ENCODE measurements at places on chromosomes 3 and 15. TPM values are rescaled to one million over a fixed set of nuclear protein-coding genes. Genes with fewer than 3 reads are reported as not detected.

The LRRC31 gene
- 0.98 TPM for total RNA-seq

The SLC12A1 gene
- not detected for total RNA-seq

- no peak for DNase-seq
These were observed 19.0 kb upstream of the PARP14 start for GRCh38 chr3:122661633-122662032.

GRCh38 chr3:188003188-188004171 is 150.5 kb upstream of the LPP start:
- peak; percentile 60 for DNase-seq

DNA sequence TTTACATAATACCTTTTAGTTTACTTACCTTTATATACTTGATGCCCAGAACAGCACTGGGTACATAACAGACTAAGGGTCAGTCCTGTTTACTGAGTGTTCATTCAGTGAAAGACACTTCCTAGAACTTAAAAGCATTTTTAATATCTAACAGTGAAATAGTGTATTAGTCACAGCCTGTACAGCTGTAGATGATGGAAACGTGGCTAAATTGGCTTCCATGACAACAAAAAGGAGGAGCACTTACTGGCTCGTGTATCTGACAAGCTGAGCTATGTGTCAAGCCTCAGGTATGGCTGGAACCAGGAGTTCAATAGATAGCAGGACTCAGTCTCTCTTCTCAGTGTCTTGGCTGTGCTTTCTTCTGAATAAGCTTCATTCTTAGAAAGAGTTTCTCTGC is 40.2 kb downstream of the CMTM8 start:
- DNase-seq, result no peak

GRCh38 chr3:147649475-147649874 is 240.3 kb downstream of the ZIC1 start:
- DNase-seq, result no peak

All from Caki2 (cell line).